ENCODE measurements at places on chromosomes 7 and 10. TPM values are rescaled to one million over a fixed set of nuclear protein-coding genes. Genes with fewer than 3 reads are reported as not detected.
A peak's percentile ranks its signal among the peaks of the same experiment; 100 is the strongest.

- no peaks in the 10 kb centered on the region for H3K4me1 ChIP-seq
- DNase-seq: no peak
- no peak overlapping the region for H3K4me3 ChIP-seq
- no peaks in the 10 kb centered on the region for H3K36me3 ChIP-seq
These were observed 147.6 kb downstream of the DIP2C start for GRCh38 chr10:541750-542371.

- no peak overlapping the region for H3K27ac ChIP-seq
- no peaks in the 10 kb centered on the region for H3K4me1 ChIP-seq
- H3K4me3 ChIP-seq: no peak overlapping the region
- no peak for DNase-seq
- H3K27me3 ChIP-seq: no peaks in the 10 kb centered on the region
- H3K36me3 ChIP-seq: no peaks in the 10 kb centered on the region
These were observed 6.1 kb upstream of the UBE2H start for GRCh38 chr7:129958643-129959470.

GRCh38 chr7:148865283-148865682 is 18.8 kb downstream of the EZH2 start:
- H3K27ac ChIP-seq: peak overlapping the region; percentile 38
- no peaks in the 10 kb centered on the region for H3K36me3 ChIP-seq
- peak overlapping the region; percentile 22 for H3K4me3 ChIP-seq
- no peaks in the 10 kb centered on the region for H3K27me3 ChIP-seq
- no peak for DNase-seq

- no peak overlapping the region for H3K4me3 ChIP-seq
- no peaks in the 10 kb centered on the region for H3K27me3 ChIP-seq
- H3K27ac ChIP-seq: no peak overlapping the region
- no peaks in the 10 kb centered on the region for H3K4me1 ChIP-seq
These were observed 233.5 kb upstream of the HDAC9 start for GRCh38 chr7:18262058-18262457.

DNA sequence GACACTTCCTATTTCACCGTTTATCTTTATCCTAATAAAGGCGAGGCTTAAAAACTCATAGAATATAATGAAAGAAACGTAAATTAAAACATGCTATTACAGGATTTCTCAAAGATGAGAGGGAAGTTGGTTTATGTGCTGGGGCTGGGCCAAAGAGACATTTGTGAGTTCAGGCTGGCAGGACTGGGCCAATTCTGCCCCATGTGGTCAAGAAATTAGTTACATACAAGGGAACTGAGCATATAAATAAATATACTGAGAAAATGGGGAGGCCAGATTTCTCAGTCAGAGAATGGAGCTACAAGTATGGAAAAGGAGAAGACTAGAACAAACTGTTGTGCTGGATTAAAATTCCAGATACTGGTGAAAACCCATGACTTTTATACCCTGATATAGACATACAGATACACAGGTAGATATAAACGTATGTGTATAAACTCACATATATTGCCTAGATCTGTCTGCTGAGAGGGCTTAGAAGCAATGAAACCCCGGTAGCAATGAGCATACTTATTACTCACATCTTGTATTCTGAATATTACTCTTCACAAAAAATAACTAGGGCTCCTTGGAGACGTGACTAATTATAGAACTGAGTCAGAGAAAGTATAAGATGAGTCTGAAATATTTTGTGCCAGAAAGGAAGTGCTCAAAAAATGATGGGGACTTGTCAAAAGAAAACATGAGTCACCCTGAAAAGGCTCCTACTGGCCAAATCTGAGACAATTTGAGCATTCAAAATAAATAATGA is 155.7 kb upstream of the FGFR2 start:
- DNase-seq: no peak
- no peaks in the 10 kb centered on the region for H3K27me3 ChIP-seq
- H3K4me1 ChIP-seq: no peaks in the 10 kb centered on the region
- H3K36me3 ChIP-seq: peaks cover 11% of the 10 kb centered on the region
- H3K4me3 ChIP-seq: no peak overlapping the region

- no peak overlapping the region for H3K4me3 ChIP-seq
- H3K27ac ChIP-seq: no peak overlapping the region
- no peaks in the 10 kb centered on the region for H3K36me3 ChIP-seq
- no peak for DNase-seq
These were observed 45.3 kb upstream of the EN2 start for GRCh38 chr7:155412416-155413253.

FOXP2 gene
- not detected for total RNA-seq

PRTFDC1 gene
- 1.6 TPM for total RNA-seq

DNA sequence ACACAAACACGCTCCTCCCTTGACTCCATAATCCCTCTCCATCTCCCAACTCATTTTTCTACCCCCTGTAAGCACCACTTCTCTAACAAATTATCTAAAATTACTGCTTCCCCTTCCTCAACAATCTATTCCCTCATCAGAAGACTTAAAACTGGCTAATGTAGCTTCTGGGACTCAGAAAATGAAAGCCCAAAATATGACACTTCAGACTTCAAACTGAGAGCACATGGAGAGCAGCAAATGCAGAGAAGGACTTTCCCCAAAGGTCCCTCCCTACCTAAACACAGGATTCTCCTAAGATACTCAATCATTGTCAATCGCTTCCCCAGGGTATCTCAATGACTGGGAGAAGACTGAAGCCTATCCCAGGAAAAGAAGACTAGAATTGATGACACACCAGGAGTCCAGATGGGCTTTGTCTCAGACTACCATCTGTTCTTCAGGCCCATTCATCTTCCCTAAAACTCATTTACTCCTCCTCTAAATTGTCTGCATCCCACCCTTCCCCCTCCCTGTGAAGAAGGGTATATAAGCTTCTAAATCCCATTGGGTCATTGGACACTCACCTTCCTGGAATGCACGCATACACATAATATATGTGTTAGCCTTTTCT is 39.2 kb downstream of the ST8SIA6 start:
- H3K36me3 ChIP-seq: no peaks in the 10 kb centered on the region
- H3K27me3 ChIP-seq: no peaks in the 10 kb centered on the region
- no peak overlapping the region for H3K4me3 ChIP-seq
- H3K4me1 ChIP-seq: peaks cover 3% of the 10 kb centered on the region
- H3K27ac ChIP-seq: no peak overlapping the region

HABP2 gene
- total RNA-seq: not detected

DNA sequence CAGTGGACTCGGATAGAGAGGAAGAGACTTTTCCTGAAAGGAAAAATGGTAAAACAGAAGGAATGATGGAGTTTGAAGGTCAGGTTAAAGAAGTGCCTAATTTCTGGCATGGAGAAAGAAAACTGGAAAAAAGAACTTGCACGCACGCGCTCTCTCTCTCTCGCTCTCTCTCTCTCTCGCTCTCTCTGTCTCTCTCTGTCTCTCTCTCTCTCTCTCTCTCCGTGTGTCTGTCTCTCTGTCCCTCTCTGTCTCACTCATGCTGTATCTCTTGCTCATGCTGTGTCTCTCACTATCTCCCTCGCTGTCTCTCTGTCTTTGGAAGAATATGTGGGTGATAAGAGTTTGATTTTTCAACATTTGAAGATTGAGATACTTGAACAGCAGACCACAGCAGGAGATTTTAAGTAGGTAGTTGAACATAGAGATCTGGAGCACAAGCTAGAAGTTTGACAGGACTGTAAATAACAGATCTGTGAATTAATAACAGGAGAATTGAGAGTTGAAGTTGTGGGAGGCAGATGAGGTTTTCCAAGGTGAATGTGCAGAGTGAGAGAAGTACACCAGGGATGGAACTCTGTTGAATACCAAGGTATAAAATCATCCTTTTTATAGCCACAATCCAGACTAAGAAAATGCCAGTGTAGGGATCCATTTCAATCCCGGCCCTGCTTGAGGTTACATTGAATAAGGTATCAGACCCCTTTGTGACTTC is 33.1 kb downstream of the ADD3 start:
- DNase-seq: no peak
- H3K27ac ChIP-seq: no peak overlapping the region
- no peaks in the 10 kb centered on the region for H3K27me3 ChIP-seq
- H3K36me3 ChIP-seq: no peaks in the 10 kb centered on the region
- peaks cover 39% of the 10 kb centered on the region for H3K4me1 ChIP-seq
- H3K4me3 ChIP-seq: peak overlapping the region; percentile 6

ADRB1 gene
- total RNA-seq: 0.17 TPM

ETV1 gene
- total RNA-seq: 0.07 TPM

PLAU gene
- total RNA-seq: 0.35 TPM

DNA sequence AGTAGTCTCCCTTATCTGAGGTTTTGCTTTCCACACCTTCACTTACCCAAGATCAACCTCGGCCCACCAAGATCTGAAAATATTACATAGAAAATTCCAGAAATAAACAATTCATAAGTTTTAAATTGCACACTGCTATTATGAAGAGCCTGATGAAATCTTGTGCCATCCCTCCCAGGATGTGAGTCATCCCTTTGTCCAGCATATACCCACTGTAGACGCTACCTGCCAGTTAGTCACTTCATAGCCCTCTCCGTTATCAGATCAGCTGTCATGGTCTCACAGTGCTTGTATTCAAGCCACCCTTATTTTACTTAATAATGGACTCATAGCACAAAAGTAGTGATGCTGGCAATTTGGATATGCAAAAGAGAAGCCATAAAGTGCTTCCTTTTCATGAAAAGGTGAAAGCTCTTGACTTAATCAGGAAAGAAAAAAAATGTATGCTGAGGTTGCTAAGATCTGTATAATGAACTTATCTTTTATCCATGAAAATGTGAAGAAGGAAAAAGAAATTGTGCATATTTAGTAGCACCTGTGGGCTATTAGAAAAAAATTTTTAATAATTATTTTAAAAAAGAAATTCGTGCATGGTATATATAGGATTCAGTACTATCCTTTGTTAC is 9.8 kb upstream of the MRPS16 start:
- H3K4me3 ChIP-seq: no peak overlapping the region
- no peaks in the 10 kb centered on the region for H3K27me3 ChIP-seq
- DNase-seq: no peak
- H3K27ac ChIP-seq: no peak overlapping the region
- H3K36me3 ChIP-seq: no peaks in the 10 kb centered on the region

DNA sequence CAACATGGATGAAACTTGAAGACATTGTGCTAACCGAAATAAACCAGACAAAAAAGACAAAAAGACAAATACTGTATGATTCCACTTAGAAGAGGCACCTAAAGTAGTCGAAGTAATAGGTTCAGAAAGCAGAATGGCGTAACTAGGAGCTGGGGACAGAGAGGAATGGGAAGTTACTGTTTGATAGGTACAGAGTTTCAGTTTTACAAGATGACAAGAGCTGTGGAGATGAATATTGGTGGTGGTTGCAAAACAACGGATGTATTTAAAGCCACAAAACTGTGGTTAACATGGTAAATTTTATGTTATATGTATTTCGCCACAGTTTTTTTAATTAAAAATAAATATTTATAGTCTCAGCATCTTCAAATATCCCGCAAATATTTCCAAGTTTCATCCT is 64.1 kb upstream of the DIP2C start:
- H3K4me3 ChIP-seq: no peak overlapping the region
- DNase-seq: no peak
- no peak overlapping the region for H3K27ac ChIP-seq
- no peaks in the 10 kb centered on the region for H3K36me3 ChIP-seq
- no peaks in the 10 kb centered on the region for H3K4me1 ChIP-seq
- H3K27me3 ChIP-seq: no peaks in the 10 kb centered on the region

- H3K27me3 ChIP-seq: peaks cover 6% of the 10 kb centered on the region
- no peak overlapping the region for H3K27ac ChIP-seq
- H3K36me3 ChIP-seq: no peaks in the 10 kb centered on the region
- no peak for DNase-seq
- no peak overlapping the region for H3K4me3 ChIP-seq
These were observed 63.7 kb upstream of the CREB5 start for GRCh38 chr7:28348636-28349035.

DNA sequence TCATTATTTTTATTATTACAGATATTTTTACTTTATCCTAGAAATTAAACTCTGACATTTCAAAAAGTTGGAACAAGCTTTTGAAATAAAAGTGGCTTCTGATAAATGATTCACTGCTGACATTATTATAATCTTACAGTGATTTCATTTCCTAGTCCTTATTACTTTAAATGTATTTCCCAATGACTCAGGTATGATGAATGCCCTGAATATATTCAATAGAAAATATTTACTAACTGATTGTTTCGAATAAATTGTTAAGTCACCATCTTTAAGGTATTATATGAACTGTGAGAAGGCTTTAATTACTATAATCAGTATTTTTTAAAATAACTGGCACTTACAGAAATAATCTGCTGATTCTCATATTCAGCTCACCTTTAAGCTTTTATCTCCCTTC is 21.6 kb downstream of the DKK1 start:
- H3K27ac ChIP-seq: no peak overlapping the region
- no peaks in the 10 kb centered on the region for H3K27me3 ChIP-seq
- no peak overlapping the region for H3K4me3 ChIP-seq

AKR1C2 gene
- total RNA-seq: not detected

- DNase-seq: no peak
- no peak overlapping the region for H3K4me3 ChIP-seq
- peaks cover 1% of the 10 kb centered on the region for H3K4me1 ChIP-seq
- H3K27me3 ChIP-seq: no peaks in the 10 kb centered on the region
- no peaks in the 10 kb centered on the region for H3K36me3 ChIP-seq
These were observed 35.2 kb downstream of the PANK1 start for GRCh38 chr10:89609833-89610346.

GRCh38 chr10:6474871-6475270 is 105.2 kb downstream of the PRKCQ start:
- DNase-seq: no peak
- H3K36me3 ChIP-seq: peaks cover 58% of the 10 kb centered on the region
- H3K4me3 ChIP-seq: peak overlapping the region; percentile 85
- peaks cover 25% of the 10 kb centered on the region for H3K4me1 ChIP-seq
- no peaks in the 10 kb centered on the region for H3K27me3 ChIP-seq
- peak overlapping the region; percentile 93 for H3K27ac ChIP-seq

DNA sequence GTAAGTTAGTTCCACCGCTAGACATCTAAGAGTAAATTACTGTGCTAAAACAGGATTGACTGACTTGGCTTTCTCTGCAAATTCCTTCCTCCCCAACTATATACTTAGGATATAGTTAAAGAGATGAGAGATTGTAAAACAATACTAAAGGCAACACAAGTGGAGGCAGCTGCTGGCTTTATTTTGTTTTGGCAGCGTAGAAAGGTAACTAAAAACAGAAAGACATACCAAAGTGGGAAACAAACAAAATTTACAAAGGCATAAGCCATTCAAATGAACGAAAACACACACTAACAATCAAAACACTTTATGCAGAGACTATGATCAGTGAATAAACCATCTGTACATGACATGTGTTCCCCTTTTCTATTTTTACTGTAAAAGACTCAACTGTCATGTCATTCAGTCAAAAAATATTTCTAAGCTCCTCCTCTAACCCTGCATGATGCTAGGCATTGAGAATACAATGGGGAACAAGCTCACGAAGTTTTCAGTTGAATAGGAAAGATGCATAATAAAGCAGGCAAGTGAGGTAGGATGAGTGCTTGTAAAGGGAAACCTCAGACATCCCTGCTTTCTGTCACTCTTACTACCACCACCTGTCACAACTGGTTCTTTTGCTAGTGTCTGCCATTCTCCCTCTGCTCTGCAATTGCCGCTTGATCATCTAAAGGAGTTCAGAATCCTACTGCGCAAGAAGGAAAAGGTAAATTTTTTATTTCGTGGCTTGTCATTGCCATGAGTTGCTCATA is 64.2 kb upstream of the COL1A2 start:
- H3K27ac ChIP-seq: no peak overlapping the region
- H3K4me3 ChIP-seq: no peak overlapping the region
- no peaks in the 10 kb centered on the region for H3K27me3 ChIP-seq
- no peak for DNase-seq
- no peaks in the 10 kb centered on the region for H3K4me1 ChIP-seq

GRCh38 chr7:20352573-20353306 is 22.0 kb downstream of the ITGB8 start:
- DNase-seq: no peak
- H3K4me1 ChIP-seq: no peaks in the 10 kb centered on the region
- H3K36me3 ChIP-seq: no peaks in the 10 kb centered on the region
- no peak overlapping the region for H3K27ac ChIP-seq
- H3K27me3 ChIP-seq: no peaks in the 10 kb centered on the region
- no peak overlapping the region for H3K4me3 ChIP-seq

All from CD4-positive, CD25-positive, alpha-beta regulatory T cell (primary cell).